Activated naive CD4-positive, alpha-beta T cell (primary cell): ENCODE measurements at places on chromosomes 4 and X.

- no peak for DNase-seq
Observed at GRCh38 chr4:184066584-184067300, 150.9 kb downstream of the ENPP6 start.

DNA sequence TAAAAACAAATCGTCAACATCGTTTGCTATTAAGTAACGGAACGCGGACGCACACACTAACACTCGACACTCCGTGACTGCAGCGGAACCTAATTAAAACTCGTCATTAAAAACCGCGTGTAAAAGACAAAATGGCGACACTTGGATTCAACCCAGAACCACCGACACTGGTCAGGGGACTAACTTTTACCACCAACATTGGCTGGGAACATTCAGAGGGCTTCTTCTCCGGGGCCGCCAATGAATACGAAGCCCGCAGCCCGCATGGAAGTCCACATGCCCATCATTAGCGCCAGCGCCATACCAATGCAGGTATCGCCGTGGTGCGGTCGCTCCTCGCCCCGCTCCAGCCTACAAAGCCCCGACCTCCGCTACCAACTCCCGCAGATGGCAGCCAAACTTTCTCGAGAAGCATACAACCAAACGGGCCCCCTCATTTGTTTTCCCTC lies 498 bp downstream of the RBMX start:
- no peak for DNase-seq

- no peak for DNase-seq
Observed at GRCh38 chr4:63693321-63693720, 715.9 kb downstream of the TECRL start.

DNA sequence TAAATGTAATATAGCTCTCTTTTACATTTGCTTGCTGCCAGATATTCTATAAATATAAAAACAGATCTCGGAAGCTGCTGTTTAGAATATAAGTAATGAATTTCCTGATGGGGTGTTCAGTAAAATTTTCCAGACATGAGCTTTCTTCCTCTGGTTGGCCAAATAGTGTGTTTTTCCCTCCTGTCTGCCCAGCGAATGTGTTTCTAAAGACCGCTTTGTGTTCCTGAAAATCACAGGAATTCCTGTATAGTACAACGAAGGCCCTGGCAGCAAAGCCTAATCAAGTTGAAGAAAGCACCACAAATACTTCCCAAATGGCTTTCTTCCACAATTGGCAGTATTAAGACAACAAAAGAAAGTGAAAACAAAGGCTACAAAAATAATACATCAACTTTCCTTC lies 494.1 kb downstream of the INPP4B start:
- DNase-seq: no peak

GRCh38 chr4:163470391-163470790 lies 3.2 kb downstream of the TKTL2 start:
- DNase-seq: no peak

GRCh38 chrX:41909068-41909467 lies 14.3 kb downstream of the CASK start:
- no peak for DNase-seq

- DNase-seq: no peak
Observed at GRCh38 chrX:118526149-118526548, 30.5 kb downstream of the DOCK11 start.

- DNase-seq: no peak
Observed at GRCh38 chrX:29561417-29561816, 653.9 kb upstream of the MAGEB2 start.

GRCh38 chr4:152112190-152112589 lies 351.4 kb upstream of the GATB start:
- DNase-seq: no peak

- no peak for DNase-seq
Observed at GRCh38 chr4:170336238-170336775, 246.6 kb upstream of the AADAT start.
